Neural progenitor cell (in vitro differentiated cells): ENCODE measurements at places on chromosomes 5 and 9. TPM values are rescaled to one million over a fixed set of nuclear protein-coding genes. Genes with fewer than 3 reads are reported as not detected.
A peak's percentile ranks its signal among the peaks of the same experiment; 100 is the strongest.

DNA sequence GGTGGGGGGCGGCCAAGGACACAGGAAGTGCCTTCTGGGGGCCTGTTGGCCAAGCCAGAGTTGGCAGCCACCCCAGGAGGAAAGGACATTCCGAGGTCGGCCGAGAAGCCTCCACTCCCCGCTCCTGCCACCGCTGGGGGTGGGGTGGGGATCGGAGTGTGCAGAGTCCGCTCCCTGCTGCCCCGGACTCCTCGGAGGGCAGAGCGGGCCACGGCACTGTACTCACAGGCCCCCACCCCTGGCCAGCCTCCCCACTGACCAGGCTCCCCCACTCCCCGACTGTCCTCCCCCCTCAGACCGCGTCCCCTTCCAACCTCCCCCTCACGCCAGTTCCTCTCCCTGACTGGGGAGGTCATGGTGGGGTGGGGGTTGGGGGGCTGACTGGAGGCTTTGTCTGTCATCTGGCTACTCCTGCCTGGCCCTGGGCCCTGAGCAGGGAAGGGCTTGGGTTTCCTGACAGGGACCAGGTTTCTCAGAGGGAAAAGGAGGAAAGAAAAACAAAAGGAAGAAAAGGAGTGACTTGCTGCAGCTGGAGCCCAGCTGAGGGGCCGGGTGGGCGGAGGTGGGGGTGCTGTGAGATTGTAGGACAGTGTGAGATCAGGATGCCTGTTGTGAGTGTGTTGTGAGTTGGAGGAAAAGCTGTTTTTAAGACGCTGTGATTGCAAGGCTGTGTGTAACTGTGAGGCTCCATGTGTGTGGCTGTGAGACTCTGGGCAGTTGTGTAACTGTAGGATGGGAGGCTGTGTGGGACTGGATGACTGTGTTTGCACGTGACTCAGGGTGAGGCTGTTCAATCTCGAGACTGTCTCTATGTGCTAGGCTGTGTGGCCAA, 29.7 kb downstream of the CNTFR start:
- peak; percentile 50 for DNase-seq

GRCh38 chr5:148956477-148957385, 106.1 kb downstream of the SH3TC2 start:
- no peak for DNase-seq

GRCh38 chr9:132943651-132944293, 644 bp downstream of the TSC1 start:
- no peak for DNase-seq

DNA sequence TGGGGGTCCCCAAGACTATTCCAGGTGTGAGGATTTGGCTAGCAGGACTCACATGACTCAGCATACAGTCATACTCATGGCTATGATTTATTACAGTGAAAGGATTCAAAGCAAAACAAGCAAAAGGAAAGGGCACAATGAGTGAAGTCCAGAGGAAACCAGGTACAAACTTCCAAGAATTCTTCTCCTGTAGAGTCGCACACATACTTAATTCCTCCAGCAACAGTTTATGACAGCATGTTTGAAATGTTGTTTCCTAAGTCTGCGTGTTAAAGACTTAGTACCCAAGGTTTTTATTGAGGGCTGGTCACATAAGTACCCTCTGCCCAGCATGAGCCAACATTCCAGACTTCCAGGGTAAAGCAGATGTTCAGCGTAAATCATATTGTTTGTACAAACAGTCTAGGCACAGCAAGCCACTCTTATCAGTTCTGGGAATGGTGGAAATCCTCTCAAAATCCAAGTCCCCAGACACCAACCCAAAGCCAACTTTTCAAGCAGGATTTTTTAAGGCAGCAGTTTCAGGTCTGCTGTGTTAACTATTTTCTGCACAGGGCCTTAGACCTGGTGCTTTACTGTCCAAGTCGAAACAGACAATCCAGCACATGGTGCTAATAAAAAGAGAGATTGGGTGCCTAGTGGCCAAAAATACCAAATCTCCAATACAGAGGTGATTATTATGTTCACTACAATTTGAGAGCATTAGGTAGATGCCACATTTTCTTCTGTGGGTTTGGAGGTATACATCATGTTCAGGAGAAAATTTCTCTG, 18.6 kb upstream of the RICTOR start:
- DNase-seq: no peak

- no peak for DNase-seq
These were observed 38.3 kb downstream of the ZDHHC21 start for GRCh38 chr9:14654932-14655331.

GRCh38 chr5:82720213-82721086, 356.7 kb downstream of the TMEM167A start:
- DNase-seq: peak; percentile 4

DNA sequence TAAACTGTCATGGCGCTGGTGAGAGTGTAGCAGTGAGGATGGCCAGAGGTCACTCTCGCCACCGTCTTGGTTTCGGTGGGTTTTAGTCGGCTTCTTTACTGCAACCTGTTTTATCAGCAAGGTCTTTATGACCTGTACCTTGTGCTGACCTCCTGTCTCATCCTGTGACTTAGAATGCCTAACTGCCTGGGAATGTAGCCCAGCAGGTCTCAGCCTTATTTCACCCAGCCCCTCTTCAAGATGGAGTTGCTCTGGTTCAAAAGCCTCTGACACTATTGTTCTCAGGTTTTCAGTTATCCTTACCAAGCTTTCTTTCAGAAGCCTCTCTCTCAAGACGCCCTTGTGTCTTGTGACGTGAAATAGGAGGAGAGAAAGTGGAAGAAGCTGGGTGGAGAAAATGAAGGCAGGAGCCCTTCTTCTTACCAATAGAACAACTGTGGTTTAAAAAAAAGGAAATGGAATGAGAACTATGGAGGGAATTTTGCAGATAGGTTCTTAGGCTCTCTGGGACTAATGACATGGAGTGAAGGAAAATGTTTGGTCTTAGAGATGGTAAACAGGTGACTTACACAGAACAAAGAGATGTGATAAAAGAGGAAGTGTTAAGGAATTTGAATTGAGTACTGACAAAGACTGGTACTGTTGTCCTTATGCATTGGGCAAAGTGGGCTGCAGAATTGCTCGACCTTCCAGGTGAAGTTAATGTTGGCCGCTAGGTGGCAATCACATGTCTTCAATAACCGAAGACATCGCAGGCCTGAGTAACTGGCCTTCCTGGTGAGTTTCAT, 133.3 kb upstream of the RAI14 start:
- peak; percentile 91 for DNase-seq

- peak; percentile 71 for DNase-seq
These were observed 864 bp downstream of the PAPPA start for GRCh38 chr9:116154334-116154975.

The ABO gene
- not detected in 2 replicates for total RNA-seq

The UBE2QL1 gene
- total RNA-seq: 0.30 and 0.62 TPM in 2 replicates
